ENCODE measurements at places on chromosomes 1 and 21.

- no peak for DNase-seq
Observed at GRCh38 chr1:30450818-30451233, 272.6 kb downstream of the MATN1 start.

- no peak for DNase-seq
Observed at GRCh38 chr1:207872621-207873020, 38.3 kb downstream of the CD34 start.

DNA sequence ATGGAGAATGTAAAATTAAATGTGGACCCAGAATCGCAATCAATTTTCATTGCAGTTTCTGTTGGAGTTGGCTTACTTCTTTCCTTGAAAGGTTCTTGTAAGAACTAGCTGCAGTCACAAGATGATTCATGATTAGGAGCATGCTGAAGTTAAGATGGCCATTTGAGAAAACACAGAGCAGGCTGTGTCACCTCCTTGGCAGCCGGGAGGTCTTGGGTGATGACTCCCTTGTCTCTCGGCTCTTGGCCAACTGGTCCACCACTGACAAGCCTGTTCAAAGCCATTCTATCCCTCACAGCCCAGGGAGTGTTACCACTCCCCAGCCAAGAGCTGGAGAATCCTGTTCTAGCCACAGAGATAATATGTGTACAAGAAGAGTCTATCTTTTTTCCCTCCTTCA is 40.6 kb downstream of the OPTC start:
- DNase-seq, result no peak

- DNase-seq, result no peak
Observed at GRCh38 chr1:239924741-239925350, 166.8 kb upstream of the FMN2 start.

DNA sequence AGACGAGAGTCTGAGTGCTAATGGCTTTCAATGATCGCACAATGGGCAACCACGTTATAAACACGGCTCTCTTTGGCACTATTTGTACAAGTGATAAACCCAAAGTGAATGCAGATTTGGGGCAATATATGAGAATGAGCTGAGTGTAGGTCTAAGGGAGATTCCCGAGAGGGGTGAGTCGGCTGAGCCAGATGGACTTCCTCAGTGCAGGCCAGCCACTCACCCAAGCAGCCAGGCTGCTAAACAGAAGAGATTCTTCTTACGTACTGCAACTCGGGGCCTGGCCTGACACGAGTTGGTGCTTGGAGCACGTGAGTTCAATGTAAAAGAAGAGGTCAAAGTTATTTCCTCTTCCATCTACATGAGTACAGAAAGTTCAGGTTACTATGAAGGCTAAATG is 6.2 kb upstream of the MIXL1 start:
- no peak for DNase-seq

- peak; percentile 36 for DNase-seq
Observed at GRCh38 chr1:5994713-5995621, 2.7 kb upstream of the NPHP4 start.

DNA sequence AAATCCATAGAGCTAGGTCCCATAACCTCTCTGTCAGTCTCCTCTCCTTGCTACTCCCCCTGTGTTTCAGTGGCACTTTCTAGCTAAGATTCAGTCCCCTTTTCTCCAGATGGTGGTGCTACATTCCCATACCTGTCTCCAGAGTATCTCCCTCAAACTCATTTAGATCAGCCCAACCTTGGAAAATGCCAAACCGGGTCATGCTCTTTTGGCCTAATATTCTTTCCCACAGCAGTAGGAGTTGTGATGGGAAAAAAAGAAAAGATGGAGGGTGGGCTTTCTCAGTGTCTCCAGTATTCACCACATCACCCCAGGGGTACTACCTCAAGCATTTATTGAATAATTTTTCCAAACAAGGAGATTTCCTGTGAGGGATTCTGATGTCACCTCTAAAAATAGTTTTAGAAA is 3.2 kb upstream of the RXFP4 start:
- DNase-seq, result no peak

DNA sequence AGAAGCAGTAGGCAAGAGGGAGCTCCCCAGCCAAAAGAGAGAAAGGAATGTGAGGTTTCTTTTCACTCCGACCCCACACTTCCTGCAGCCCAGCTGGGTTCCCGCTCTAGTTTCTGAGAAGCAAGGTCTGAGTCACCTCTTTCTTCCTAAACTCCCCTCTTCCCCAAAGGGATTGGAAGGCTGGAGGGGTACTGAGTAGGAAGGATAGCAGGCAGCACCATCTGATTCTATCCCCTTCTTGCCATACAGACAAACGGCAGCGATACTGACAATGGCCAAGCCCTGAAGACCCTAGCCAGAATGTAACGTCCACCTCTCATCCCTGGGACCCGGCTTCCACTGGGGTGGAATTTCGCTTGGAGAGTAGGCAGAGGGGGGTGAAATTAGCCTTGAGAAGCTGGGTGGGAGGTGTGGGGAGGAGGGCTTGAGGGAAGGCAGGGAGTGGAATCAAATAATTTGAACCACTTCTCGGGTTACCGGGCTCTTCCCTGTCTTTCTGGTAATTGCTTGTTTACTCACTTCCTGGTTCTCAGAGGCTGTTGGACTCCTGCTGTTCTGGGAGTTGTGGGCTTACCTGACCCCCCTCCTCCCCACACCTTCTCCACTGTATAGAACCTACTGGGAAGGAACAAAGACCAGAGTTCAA is 13.2 kb downstream of the IER5 start:
- DNase-seq, result no peak

DNA sequence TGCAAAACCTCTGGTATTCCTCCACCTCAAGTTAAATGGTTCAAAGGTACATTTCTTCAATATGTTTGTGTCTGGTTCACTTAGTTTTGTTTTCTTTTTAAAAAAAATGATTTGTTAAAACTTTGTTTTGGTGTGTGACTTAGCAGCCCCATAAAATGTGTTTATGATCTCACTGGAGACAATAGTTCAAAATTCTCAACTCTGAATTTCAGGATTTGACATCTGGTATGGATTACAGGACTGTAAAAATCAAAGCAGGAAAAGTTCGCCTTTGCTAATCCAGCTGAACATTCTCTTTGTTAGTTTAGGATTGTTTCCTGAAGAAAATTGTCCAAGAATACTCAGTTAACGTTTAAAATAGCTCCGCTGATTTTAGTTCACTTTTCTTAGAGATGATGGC is 231.7 kb downstream of the HMCN1 start:
- DNase-seq, result no peak

DNA sequence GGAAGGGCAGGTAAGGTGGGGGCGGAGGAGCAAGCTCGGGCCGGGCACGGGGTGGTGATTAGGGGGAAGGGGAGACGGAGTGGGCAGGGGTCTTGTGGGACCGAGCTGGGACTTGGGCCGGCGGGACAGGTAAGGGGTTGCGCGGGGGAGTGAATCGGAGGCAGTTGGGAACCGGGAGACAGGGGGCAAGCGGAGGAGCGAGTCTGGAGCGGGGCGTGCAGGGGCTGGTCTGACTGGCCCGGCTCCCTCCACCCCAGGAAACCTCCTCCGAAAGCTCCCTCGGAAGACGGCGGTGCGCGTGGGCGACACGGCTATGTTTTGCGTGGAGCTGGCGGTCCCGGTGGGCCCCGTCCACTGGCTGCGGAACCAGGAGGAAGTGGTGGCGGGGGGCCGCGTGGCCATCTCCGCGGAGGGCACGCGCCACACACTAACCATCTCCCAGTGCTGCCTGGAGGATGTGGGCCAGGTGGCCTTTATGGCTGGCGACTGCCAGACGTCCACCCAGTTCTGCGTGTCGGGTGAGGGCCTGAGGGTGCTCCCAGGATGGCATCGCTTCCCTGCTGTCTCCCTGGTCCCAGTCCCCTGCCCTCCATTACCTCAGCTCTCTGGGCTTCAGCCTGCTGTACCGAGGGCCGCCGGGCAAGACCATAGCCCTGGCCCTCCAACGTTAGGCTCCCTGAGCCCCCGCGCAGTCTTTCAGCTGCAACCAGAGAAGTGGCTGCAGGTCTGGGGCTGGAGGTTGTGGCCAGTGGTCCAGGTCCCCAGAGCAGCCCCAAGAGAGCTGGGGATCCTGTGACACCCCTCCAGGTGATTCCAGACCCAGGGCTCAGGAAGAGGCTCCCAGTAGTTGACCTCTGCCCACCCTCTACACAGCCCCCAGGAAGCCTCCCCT is 6.3 kb downstream of the OBSCN start:
- DNase-seq, result no peak

DNA sequence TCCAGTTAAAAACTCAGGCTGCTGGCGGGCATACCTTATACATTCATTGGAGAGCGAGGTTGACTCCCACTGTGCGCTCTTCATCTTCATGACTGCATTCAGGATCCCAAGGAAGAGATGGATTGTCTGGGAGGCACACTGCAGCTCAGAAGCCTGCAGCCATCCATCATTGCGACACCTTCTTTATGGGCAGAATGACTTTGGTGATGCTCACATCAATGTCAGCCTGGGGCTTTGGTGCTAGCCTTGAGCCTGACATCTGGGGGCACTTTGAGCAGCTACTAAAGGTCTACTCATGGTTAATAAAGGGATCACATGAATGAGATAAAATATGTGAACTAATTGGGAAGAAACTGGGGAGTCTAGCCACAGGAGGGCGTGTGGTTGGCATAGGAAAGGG is 229.3 kb downstream of the PRDM2 start:
- no peak for DNase-seq

- no peak for DNase-seq
Observed at GRCh38 chr1:234683861-234684632, 74.1 kb upstream of the IRF2BP2 start.

DNA sequence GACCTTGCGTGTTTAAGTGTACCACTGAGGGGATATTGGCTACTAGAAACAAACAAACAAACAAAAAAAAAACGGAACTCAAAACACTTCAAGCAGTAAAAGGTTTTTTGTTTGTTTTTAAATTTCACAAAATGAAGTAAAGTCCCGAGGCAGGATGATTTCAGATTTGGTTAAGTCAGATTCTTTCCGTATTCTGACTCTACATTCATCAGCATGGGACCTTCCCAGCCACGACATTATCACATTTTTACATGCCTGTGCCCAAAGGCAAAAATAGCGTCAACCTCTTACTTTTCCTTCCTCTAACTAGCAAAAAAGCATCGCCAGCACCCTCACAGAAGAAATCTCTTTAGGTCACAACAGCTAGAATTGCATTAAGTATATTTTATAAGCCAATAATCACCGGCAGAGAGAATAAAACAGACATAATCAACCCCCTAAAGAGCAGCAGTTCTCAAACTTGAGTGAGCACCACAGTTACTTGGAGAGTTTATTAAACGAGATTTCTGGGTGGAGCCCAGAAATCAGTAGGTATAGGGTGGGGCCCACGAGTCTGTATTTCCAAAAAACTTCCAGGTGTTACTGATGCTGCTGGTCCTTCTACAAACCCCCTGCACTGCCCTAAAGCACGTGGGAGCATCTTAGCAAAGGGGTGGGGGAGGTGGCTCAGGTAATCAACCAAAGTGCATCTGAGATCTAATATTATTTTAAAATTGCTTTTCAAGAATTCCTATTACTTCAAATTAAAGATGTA is 227.6 kb downstream of the RGS7 start:
- no peak for DNase-seq

- no peak for DNase-seq
Observed at GRCh38 chr1:24003331-24003972, 23.3 kb upstream of the SRSF10 start.

- no peak for DNase-seq
Observed at GRCh38 chr1:209688746-209689234, 13.6 kb downstream of the G0S2 start.

DNA sequence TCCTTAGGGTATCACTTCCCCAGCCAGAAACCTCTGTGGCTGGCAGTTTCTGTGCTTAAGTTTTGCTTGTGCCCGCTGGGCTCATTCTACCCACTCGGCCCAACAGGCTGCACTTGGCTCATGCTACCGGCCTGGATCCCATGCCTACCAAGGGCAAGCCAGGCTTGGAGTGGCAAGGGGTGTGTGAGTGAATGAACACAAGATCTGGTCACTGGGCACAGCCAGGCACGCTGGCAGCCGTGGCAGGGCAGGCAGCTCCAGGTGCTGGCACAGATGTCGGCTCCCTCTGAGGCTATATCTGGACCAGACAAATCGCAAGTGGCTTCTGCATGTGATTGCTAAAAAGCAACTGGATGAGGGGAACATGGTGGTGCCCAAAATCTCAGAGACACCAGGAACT is 740.5 kb upstream of the B3GALT2 start:
- DNase-seq, result no peak

DNA sequence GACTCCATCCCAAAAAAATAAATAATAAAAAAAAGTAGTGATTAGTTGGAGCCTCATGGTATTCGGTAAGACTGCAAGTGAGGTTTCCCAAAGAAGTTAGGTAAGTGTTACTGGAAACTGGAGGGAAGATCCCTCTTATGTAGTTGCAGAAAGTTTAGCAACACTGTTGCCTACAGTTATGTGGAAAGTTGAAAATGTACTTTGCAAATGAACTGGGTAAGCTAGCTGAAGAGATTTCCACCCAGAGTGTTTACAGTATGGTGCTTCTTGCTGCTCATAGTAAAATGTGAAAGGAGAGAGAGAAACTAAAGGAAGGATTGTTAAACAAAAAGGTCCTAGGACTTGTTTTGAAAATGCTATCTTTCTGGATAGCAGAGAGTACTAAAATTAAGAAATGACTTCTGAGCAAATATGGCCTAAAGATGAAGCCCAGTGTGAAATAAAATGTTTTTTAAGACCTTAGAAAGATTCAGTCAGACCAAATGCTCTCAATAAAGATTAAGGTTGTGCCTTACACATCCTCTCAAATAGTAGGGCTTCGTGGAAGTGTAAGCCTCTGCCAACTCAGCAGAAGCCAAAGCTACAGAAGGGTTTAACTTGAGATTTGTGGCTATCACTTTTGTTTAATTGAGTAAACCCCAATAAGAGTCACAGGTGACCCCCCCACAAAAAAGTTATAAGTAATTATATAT is 31.5 kb downstream of the RPS6KC1 start:
- no peak for DNase-seq

- DNase-seq, result no peak
Observed at GRCh38 chr1:192901500-192901899, 92.7 kb downstream of the RGS2 start.

GRCh38 chr1:116581323-116581885 is 10.6 kb upstream of the CD58 start:
- DNase-seq, result no peak

All from T-helper 17 cell (primary cell).